CD4-positive, alpha-beta T cell (primary cell): ENCODE measurements at places on chromosomes 2 and 18.

DNA sequence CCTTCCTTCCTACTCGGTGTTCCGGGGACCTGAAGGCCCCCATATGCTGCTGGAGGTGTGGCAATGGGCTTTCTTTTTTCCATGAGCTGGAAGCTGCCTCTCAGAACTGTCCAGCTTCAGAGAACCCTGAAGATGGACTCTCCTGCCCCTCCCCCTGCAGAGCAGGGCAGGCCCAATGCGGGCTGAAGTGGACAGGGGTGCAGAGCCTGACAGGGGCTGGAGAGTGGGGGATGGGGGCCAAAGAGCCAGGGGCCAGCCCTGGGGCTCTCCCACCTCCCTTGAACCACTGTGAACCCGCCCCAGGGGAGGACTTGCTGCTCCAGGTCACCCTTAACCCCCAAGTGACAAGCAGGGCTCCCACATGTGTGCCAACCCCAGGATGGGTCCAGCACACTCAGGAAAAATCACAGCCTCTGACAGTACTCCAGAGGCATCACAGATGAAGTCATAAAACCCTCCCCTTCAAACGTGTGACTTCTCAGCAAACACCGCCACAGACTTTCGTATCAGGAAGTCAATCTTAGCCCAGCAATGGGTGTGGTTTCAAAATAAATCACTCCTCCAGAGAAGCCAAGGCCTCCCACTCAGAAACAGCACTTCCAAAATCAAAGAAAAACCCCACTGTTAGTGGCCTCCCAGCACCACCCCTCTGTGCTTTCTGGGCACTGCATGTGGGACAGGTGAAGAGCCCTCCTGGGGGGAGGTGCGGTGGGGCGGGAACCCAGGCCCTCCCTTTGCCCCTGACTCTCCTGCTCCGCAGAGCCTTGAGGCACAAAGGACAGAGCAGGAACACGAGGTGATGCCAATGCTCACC, 135.8 kb downstream of the HDAC4 start:
- DNase-seq = peak; percentile 66

- DNase-seq = no peak
Measured at GRCh38 chr18:48229552-48229981, 179.6 kb downstream of the ZBTB7C start.

- no peak for DNase-seq
Measured at GRCh38 chr18:48053881-48054816, 123.7 kb upstream of the SMAD2 start.

GRCh38 chr18:24011123-24011917, 3.2 kb upstream of the TTC39C start:
- DNase-seq = peak; percentile 27
